ENCODE measurements at places on chromosomes 6 and 20. TPM values are rescaled to one million over a fixed set of nuclear protein-coding genes. Genes with fewer than 3 reads are reported as not detected.

Gene SRSF3
- 152 TPM for total RNA-seq

Gene FRS3
- total RNA-seq = 1.9 TPM

Gene ANKRD6
- total RNA-seq = 6.7 TPM

Gene MOCS3
- 7.4 TPM for total RNA-seq

Gene PTPN1
- total RNA-seq = 33.4 TPM

GRCh38 chr6:108366236-108366635 is 71.4 kb downstream of the AFG1L start:
- H3K4me1 ChIP-seq = no peaks in the 10 kb centered on the region
- DNase-seq = no peak
- no peak overlapping the region for H3K27ac ChIP-seq
- no peak overlapping the region for H3K4me3 ChIP-seq
- H3K36me3 ChIP-seq = no peaks in the 10 kb centered on the region
- no peaks in the 10 kb centered on the region for H3K27me3 ChIP-seq

- H3K27me3 ChIP-seq = no peaks in the 10 kb centered on the region
- no peak overlapping the region for H3K27ac ChIP-seq
- H3K36me3 ChIP-seq = no peaks in the 10 kb centered on the region
These were observed 139.3 kb downstream of the RFPL4B start for GRCh38 chr6:112486454-112486853.

- H3K27me3 ChIP-seq = no peaks in the 10 kb centered on the region
- DNase-seq = no peak
- no peaks in the 10 kb centered on the region for H3K4me1 ChIP-seq
These were observed 40.5 kb downstream of the BTBD9 start for GRCh38 chr6:38599261-38599660.

- no peaks in the 10 kb centered on the region for H3K4me1 ChIP-seq
- H3K4me3 ChIP-seq = no peak overlapping the region
- H3K27me3 ChIP-seq = no peaks in the 10 kb centered on the region
- peaks cover 49% of the 10 kb centered on the region for H3K36me3 ChIP-seq
These were observed 48.4 kb downstream of the DHX35 start for GRCh38 chr20:39010496-39010895.

DNA sequence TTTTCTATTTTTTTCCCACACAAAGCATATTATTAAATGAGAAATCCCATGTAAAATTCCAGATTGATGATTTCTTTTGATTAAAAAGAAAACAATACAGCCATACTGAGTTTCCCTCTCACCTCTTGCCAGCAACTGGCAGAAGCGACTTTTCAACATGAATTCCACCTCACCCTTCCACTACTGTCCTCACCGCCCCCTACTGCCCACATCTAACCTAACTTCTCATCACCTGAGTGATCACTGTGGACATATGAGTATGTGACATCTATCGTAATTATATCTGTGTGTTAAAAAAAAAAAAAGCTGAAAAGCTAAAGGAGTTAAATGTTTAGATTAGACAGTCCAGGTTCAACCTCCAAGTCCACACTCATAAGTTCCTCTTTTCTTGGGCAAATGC is 528.6 kb downstream of the PRKN start:
- H3K36me3 ChIP-seq = no peaks in the 10 kb centered on the region
- no peaks in the 10 kb centered on the region for H3K27me3 ChIP-seq
- no peak overlapping the region for H3K27ac ChIP-seq
- H3K4me1 ChIP-seq = peaks cover 2% of the 10 kb centered on the region
- no peak for DNase-seq
- H3K4me3 ChIP-seq = no peak overlapping the region

DNA sequence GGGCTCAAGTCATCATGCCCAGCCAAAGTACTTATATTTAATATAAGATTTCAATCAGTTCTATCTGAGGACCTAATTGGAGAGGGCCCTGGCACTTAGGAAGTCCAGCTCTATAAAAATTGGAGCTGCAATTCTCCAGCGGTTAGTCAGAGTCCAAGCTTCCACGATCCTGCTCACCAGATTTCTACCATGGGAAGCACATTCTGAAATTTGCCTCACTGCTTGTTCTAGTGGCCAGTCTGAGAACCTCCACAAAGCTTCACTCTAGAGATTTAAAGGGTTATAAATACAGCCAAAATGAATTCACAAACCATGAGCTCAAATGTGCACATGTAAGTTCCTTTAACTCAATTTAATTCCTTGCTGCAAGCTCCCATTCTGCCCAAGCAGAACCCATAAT is 33.5 kb downstream of the PNLDC1 start:
- H3K27me3 ChIP-seq = no peaks in the 10 kb centered on the region
- no peak overlapping the region for H3K4me3 ChIP-seq
- peaks cover 4% of the 10 kb centered on the region for H3K4me1 ChIP-seq
- H3K27ac ChIP-seq = no peak overlapping the region
- H3K36me3 ChIP-seq = no peaks in the 10 kb centered on the region

DNA sequence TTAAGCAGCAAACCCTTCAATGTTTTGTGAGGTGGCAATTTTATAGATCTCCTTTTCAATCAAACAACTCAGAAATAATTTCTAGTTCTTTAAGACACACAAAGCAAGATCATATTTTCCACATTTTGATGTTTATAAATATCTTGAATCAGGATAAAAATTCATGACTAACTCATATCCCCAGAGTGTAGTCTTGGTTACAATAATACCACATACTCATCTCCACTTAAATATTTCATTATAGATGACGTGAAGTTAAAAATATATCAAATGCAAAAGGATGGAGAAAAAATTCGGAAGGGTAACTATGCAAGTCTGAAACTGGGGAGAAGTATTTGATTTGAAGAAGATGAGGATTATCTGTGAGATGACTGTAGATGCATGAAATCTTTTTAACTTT is 59.8 kb upstream of the HIVEP1 start:
- DNase-seq = no peak
- no peak overlapping the region for H3K27ac ChIP-seq
- H3K27me3 ChIP-seq = no peaks in the 10 kb centered on the region
- peaks cover 2% of the 10 kb centered on the region for H3K4me1 ChIP-seq
- H3K4me3 ChIP-seq = no peak overlapping the region
- no peaks in the 10 kb centered on the region for H3K36me3 ChIP-seq

DNA sequence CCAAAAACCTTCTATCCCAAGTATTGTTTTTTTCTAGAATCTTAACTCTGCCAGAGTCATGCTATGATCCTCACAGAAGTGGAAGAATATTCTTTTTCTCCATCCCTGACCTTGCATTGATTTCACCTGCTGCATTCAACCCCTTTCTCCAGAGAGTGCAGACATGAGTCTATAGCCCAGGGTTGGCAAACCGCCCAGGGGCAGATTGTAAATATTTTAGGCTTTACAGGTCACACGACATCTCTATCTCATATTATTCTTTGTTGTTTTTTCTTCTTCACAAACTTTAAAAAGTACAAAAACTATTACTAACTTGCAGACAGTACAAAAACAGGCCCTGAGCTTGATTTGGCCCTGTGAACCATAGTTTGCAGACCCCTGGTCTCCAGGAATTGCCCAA is 112.1 kb upstream of the ASF1A start:
- no peaks in the 10 kb centered on the region for H3K27me3 ChIP-seq
- no peaks in the 10 kb centered on the region for H3K36me3 ChIP-seq
- peaks cover 18% of the 10 kb centered on the region for H3K4me1 ChIP-seq
- no peak overlapping the region for H3K4me3 ChIP-seq
- no peak overlapping the region for H3K27ac ChIP-seq
- no peak for DNase-seq

GRCh38 chr6:105488516-105489215 is 85.8 kb upstream of the PREP start:
- no peak overlapping the region for H3K4me3 ChIP-seq
- peaks cover 25% of the 10 kb centered on the region for H3K4me1 ChIP-seq
- H3K27ac ChIP-seq = no peak overlapping the region
- H3K36me3 ChIP-seq = no peaks in the 10 kb centered on the region
- DNase-seq = no peak

GRCh38 chr20:38108986-38109541 is 56.0 kb downstream of the TGM2 start:
- H3K27me3 ChIP-seq = no peaks in the 10 kb centered on the region
- H3K4me3 ChIP-seq = no peak overlapping the region
- no peaks in the 10 kb centered on the region for H3K36me3 ChIP-seq
- DNase-seq = no peak
- H3K4me1 ChIP-seq = peaks cover 16% of the 10 kb centered on the region

GRCh38 chr20:284172-284571 is 6.4 kb downstream of the C20orf96 start:
- no peak overlapping the region for H3K27ac ChIP-seq
- H3K27me3 ChIP-seq = no peaks in the 10 kb centered on the region
- DNase-seq = peak; percentile 28

GRCh38 chr6:157148391-157149323 is 174.7 kb downstream of the TMEM242 start:
- H3K4me3 ChIP-seq = no peak overlapping the region
- H3K36me3 ChIP-seq = peaks cover 20% of the 10 kb centered on the region
- no peaks in the 10 kb centered on the region for H3K27me3 ChIP-seq
- no peak for DNase-seq
- peaks cover 38% of the 10 kb centered on the region for H3K4me1 ChIP-seq

DNA sequence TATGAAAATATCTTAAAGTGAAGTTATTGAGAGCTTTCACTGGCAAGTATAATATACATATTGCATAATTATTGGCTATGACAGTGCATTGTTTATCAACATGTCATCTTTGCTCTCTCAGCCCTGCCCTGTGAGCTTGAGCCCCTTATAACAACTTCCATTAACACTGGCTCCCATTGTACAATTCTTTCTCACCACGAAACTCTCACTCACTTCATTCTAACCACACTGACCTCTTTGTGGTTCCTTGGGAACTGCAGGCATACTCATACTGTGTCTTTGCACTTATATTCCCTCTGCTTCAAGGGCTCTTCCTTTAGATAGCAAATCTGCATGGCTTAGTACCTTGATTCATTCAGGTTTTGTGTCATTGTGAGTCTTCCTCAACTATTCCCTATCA is 411.8 kb downstream of the CDKAL1 start:
- no peaks in the 10 kb centered on the region for H3K27me3 ChIP-seq
- no peak overlapping the region for H3K27ac ChIP-seq
- no peak for DNase-seq
- no peaks in the 10 kb centered on the region for H3K4me1 ChIP-seq

DNA sequence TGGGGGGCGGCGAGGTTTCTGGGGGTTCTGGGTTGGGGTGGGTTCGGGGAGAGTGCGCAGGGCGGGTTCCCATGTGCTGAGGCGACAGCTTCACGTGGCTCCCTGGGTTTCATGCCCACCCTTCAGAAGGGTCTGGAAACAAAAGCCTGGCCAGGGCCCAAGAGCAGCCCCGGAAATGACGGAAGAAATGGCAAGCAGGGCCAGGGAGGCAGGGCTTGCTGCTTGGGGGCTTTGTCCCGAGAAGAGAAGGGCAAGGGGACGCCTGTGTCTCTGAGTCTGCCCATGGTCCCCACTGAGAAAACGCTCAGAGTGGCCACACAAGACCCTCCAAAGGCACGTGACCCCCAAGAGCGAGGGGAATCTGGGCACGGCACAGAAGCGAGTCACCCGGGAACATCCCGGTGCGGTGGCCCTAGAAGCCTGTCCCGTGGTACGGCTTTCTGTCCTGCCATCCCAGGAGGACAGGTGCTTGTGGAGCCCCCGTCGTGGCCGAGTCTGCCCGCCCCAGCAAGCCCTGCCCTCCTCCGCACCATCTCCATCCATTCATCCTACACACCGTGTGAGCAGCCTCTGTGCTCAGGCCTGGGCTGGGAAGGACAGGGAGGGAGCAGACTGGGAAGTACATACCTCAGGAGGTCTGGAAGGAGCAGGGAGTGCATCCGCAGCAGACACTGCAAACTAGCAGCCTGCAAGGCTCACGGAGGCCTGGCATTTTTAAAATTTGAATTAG is 9.0 kb downstream of the NPEPL1 start:
- DNase-seq = peak; percentile 77
- H3K4me1 ChIP-seq = no peaks in the 10 kb centered on the region
- no peak overlapping the region for H3K27ac ChIP-seq
- no peak overlapping the region for H3K4me3 ChIP-seq
- H3K27me3 ChIP-seq = no peaks in the 10 kb centered on the region

DNA sequence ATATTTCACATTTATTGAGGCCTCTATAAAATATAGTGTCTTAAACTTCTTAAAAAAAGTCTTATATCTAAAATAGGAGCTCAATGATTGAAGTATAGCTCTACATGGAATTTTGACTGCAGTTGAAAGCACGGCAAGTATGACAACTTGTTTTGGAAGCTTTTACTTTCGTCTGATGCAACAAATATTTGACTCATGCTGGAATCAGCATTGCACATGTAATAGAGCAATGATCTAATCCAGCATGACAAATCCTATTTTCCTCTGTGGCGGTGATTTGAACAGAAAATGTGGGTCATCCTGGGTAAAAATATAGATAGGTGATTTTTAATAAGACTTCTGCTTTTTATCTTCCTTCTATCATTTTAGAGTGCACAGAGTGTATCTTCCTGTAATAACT is 111.6 kb downstream of the TINAG start:
- no peak for DNase-seq
- H3K4me3 ChIP-seq = no peak overlapping the region
- H3K4me1 ChIP-seq = no peaks in the 10 kb centered on the region

DNA sequence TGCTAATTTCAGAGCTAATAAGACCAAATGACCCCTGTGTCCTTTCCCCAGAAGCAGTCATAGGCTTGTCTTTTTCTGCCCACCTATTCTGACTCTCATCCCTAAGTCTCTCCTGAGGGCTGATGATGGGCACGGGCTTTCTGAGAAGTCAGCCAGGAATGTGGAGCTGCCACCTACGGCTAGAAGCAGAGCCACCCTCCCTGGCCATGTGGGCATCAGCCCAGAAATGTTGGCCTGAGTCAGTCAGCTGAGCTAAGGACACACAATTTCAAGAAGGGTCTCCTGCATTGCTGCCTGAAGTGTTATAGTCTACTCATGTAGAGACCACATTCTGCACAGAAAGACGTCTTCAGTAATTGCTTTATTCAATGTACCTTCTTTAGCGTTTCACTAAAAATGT is 17.1 kb downstream of the MYLIP start:
- no peaks in the 10 kb centered on the region for H3K27me3 ChIP-seq
- no peak overlapping the region for H3K27ac ChIP-seq
- H3K36me3 ChIP-seq = peaks cover 81% of the 10 kb centered on the region

DNA sequence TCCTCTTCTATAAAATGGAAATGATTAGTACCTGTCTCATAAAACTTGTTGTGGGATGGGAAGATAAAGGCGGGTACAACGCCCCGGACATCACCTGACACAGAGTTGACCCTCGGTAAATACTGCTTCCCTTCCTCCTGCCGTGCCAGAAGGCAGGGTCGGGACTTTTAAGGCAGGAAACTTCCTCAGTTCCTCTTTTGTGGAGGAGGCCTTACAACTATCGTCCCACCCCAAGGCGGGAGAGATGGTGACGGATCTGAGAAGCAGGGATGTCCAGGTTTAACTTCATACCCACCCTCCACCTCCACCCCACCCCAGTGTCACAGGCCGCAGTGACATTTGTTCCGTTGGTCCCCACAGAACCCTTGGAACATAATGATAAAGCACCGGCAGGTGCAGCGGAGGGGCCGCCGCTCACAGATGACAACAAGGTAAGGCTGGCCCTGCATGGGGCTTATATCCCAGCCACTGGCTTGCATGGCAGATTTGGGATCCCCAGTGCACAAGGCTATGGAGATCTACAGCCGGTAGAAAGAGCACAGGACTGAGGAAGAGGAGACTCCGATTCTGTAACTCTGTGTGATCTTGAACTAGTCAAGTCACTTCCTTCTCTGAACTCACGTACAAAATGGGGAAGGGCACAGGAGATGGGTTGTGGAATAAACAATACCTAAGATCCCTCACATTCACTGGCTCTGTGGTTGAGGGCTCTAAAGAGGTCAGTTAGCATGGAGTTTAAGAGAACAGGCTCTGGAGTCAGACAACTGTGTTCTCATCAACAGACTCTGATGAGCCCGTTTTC is 764 bp downstream of the DNTTIP1 start:
- H3K4me3 ChIP-seq = peak overlapping the region; percentile 98
- peak; percentile 52 for DNase-seq
- peaks cover 18% of the 10 kb centered on the region for H3K4me1 ChIP-seq
- peak overlapping the region; percentile 95 for H3K27ac ChIP-seq
- peaks cover 34% of the 10 kb centered on the region for H3K36me3 ChIP-seq

Measured in suprapubic skin (tissue), 4 donors.